Thoracic aorta (tissue), 2 donors: ENCODE measurements at places on chromosomes 5 and 9.

DNA sequence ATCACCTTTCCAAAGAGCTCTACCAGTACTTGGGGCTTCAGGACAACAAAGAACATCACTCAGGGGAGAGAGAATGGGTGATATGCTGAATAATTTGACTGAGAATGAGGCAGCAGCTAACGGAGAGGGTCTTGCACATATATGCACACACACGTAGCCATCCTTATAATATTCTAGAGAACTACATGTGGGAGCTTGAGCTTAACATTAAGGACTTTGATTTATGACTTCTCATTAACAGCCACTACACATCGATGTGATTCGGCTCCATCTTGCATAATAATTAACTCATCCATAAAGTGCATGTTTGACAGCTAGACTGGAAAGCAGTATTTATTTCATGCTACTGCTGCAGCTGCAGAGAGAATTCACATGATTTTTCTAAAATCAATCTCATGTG lies 163.4 kb downstream of the RAB3C start:
- DNase-seq = no peak

DNA sequence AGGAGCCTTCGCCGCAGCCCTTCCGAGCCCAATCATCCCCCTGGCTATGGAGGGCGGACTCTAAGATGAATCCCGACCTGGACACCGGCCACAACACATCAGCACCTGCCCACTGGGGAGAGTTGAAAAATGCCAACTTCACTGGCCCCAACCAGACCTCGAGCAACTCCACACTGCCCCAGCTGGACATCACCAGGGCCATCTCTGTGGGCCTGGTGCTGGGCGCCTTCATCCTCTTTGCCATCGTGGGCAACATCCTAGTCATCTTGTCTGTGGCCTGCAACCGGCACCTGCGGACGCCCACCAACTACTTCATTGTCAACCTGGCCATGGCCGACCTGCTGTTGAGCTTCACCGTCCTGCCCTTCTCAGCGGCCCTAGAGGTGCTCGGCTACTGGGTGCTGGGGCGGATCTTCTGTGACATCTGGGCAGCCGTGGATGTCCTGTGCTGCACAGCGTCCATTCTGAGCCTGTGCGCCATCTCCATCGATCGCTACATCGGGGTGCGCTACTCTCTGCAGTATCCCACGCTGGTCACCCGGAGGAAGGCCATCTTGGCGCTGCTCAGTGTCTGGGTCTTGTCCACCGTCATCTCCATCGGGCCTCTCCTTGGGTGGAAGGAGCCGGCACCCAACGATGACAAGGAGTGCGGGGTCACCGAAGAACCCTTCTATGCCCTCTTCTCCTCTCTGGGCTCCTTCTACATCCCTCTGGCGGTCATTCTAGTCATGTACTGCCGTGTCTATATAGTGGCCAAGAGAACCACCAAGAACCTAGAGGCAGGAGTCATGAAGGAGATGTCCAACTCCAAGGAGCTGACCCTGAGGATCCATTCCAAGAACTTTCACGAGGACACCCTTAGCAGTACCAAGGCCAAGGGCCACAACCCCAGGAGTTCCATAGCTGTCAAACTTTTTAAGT lies 819 bp downstream of the ADRA1B start:
- no peak for DNase-seq

GRCh38 chr5:140480310-140481014 lies 67.0 kb upstream of the EIF4EBP3 start:
- no peak for DNase-seq

DNA sequence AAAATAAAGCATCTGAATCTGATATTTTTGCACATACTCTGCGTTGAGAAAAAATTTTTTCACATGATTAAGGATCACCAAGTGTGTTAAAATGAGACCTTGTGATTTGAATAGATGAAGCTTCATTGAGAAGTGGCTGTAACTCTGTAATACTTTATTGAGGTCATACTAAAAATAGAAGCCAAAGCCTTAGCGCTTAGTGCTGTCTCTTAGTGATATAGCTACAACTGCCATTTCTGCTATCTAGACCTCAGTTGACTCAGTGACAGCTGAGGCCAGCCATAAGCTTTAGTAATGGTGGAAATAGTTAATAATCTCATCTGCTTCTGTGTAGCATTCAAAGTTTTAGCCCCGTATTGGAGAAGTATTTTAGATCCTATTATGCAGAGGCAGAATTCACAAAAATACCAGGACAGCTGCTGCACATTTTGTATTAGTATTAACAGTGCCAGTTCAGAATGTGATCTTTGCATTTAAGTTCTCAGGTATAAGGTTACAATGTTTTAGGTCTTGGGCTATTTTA lies 107.4 kb upstream of the SGCD start:
- no peak for DNase-seq

- no peak for DNase-seq
Observed at GRCh38 chr5:68405784-68406743, 190.5 kb downstream of the PIK3R1 start.

DNA sequence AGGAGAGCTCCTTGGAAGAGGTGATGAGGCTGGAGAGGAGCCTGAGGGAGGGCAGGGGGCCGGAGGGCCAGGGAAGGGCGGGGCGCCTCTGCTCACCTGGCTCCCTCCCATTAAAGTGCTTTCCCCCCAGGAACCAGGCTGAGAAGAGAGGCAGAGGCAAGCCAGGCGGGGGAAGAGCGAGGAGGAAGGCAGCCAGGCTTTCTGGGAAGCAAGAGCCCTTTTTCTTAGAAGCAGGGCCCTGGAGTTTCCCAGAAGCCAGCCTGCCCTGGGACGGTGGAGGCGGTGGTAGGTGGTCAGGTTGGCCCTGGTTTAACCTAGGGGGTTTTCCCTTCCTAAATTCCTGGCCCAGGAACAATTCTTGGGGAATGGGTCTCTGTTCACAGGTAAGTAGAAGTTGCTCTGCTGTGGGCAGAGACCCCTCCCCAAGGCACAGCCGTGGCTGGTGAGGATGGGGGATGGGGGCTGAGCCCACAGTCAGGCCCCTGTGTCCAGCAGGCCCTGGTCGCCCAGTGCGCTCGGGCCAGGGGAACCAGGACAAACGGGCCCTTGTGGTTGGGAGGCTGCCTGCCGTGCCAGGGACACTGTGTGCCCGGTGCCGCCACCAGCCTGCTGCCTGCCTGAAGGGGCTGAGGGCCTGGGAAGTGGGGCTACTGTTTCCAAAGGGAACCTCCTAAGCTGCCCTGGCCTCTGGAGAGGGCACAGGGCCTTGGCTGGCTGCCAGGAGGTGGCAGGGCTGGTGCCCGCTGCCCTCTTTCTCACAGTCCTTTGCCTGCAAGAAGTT lies 16.6 kb upstream of the RALGDS start:
- DNase-seq = no peak

- no peak for DNase-seq
Observed at GRCh38 chr5:42035526-42035925, 110.4 kb downstream of the FBXO4 start.

DNA sequence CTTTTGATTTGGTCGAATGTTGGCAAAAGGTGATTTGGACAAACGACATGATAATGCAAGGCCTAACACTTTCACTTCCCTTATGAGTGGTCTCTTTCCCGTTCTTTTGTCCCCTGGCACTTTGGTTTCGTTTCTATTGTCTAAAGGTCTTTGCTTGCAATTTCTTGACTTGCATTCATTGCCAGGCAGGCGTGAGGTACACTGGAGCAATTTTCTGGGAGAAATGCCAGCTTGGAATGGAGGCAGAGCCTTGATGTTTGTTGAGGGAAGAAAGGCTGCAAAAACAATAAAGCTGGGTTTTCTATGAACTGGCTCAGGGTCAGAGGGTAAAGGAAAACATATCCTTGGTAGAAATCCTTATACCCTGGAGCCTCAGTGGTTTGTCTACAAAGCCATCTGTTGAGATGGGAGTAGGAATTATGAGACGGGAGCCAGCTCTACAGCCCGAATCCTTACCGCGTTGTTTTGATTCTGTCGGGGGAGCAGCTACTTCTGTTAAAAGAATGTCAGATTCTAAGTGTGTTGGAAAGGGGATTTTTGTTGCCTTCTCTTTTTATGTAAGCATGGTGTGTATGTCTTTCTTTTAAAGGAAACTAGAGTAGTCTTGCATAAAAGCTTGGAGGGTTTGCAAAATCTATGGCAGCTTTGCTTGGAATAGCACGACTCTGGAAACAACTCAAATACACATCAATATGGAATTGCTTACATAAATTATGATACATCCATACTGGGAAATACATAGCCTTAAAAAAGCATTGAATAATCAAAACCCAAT lies 158.9 kb downstream of the RMI1 start:
- no peak for DNase-seq

- no peak for DNase-seq
Observed at GRCh38 chr9:95788021-95788420, 87.5 kb upstream of the ERCC6L2 start.

- no peak for DNase-seq
Observed at GRCh38 chr5:173884402-173885053, 3.6 kb upstream of the CPEB4 start.

DNA sequence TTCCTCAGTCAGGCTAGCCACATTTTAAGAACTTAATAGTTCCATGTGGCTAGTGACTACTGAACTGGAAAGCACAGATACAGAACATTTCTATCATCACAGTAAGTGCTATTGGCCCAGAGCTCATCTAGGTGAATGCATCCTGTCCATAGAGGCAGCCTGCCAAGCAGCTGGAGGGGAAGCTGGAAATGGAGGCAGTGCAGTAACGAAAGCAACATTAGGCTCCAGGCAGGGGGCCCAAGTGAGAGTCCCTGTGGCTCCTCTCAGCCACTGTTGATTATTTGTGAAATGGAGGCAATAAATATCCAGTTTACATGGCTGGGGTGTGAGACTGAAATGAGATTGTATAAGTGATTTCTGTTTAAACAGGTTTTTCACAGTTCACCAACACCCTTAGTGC lies 227.2 kb upstream of the KLF9 start:
- DNase-seq = no peak

DNA sequence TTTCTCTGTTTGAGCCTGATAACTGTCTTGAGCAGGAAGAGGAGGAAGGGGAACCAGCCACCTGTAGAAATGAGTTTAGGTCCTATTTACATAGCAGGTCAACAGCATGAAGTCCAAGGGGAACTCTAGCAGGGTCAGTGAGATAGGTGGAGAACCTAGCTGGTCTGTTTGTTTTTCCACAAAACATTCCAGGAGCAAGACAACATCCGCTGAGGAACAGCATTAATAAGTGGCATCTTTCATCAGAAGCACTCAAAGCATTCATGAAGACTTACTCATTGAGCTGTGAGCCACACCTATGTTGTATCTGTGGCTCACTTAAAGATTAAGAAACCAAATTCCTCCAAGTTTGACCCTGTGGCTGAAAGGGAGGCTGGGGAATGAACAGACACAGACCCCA lies 115.9 kb downstream of the ACTBL2 start:
- no peak for DNase-seq

GRCh38 chr9:93143830-93144530 lies 9.9 kb upstream of the NINJ1 start:
- no peak for DNase-seq

DNA sequence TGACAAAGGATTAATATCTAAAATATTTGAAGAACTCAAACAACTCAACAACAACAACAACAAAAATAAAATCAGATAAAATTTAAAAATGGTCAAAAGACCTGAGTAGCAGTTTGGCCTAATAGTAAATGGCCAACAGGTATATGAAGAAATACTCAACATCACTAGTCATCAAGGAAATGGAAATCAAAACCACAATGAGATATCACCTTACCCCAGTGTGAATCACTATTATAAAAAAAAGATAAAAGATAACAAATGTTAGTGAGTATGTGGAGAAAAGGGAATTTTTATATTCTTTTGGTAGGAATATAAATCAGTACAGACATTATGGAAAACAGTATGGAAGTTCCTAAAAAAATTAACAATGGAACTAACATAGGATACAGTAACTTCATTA lies 247.9 kb upstream of the TRPC7 start:
- no peak for DNase-seq

- no peak for DNase-seq
Observed at GRCh38 chr9:69454321-69454720, 129.3 kb downstream of the ENTREP1 start.

- no peak for DNase-seq
Observed at GRCh38 chr9:125183054-125183453, 6.5 kb downstream of the PPP6C start.

GRCh38 chr5:24804221-24804681 lies 159.5 kb upstream of the CDH10 start:
- DNase-seq = no peak

DNA sequence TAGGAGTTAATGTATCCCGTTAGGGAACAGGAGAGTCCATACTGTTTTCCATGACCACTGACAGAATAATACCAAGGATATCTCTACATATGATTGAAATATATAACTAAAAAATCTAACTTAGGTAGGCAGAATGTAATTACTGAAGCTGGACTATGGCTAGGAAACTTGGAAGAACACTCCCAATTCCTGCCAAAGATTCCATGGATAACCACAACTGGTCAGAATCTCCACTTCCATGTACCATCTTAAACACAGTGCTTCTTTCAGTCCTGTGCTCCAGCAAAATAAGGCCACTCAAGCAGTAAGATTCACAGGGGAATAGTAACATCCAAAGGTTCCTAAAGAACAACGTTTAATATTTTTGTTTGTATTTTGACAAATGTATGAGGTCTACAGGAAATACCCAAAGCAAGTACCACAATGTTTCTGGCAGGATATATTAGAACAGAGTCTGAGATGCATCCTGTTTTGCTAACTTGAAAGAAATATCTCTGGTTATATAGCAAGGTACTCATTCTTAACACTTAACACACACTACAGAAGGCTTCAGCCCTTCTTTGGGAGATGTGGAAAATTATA lies 295.0 kb downstream of the ADAMTS6 start:
- no peak for DNase-seq

GRCh38 chr5:154865466-154866184 lies 7.2 kb downstream of the CNOT8 start:
- DNase-seq = no peak

DNA sequence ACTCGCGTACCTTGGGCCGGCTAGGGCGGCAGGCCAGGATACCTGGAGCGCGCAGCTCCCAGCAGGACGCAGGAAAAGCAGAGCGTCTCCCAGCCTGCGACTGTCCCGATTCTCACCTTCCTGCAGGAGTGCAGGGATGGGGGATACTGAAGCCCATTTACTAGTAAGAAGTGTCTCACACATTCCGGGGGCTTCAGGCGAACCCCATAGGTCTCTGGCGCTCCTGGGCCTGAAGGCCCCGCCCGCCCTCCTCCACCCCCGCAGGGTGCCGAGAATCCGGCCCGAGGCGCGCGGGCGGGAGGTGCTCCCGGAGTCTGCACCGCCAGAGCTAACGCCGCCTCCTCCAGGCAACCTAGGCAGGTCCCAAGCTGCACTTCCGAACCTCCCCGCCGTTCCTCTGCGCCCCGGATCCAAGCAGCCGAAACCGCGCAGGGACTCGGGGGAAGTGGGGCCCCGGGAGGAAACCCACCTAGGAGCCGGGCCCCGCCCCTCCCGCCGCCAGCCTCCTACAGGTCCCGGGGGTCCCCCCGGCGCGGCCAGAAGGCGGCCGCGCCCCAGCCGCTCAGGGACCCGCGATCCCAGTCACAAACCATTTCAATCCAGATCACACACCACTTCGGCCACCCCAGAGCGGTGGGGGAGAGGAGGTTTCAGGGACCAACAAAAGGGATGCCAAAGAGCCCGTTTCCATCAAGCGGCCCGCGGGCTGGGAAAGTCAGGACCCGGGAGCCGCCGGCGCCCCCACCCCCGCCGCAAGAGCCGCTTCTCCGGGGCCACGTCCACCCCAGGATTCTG lies 1.2 kb downstream of the ROR2 start:
- DNase-seq = no peak

- DNase-seq = no peak
Observed at GRCh38 chr9:90929626-90930025, 128.0 kb downstream of the SYK start.
